Activated CD8-positive, alpha-beta memory T cell treated with anti-CD3 and anti-CD28 coated beads, Interleukin-2, amount 10 ng/mL, durations not matched to agents 7 days and 5 days (primary cell): ENCODE measurements at places on chromosomes 11 and 22. TPM values are rescaled to one million over a fixed set of nuclear protein-coding genes. Genes with fewer than 3 reads are reported as not detected.

Gene CDC42BPG
- 0.50 TPM for total RNA-seq

Gene TUB
- total RNA-seq: 0.07 TPM

Gene SAAL1
- total RNA-seq: 35.3 TPM

Gene WBP2NL
- 0.91 TPM for total RNA-seq

Gene DDX17
- 452 TPM for total RNA-seq

Gene PTPRCAP
- total RNA-seq: 424 TPM

Gene DBX1
- not detected for total RNA-seq

DNA sequence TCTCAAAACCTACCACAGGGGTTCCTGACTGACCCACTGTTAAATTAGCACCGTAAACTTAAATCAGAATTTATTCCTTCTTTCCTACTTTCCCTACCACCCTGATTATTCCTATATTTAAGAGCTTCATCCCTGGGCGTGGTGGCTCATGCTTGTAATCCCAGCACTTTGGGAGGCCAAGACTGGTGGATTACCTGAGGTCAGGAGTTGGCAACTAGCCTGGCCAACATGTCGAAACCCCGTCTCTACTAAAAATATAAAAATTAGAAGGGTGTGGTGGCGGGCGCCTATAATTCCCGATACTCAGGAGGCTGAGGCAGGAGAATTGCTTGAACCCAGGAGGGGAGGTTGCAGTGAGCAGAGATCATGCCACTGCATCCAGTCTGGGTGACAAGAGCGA lies 20.3 kb downstream of the ALG9 start:
- DNase-seq: no peak

- DNase-seq: no peak
Measured at GRCh38 chr11:16778876-16779275, 40.4 kb downstream of the C11orf58 start.

DNA sequence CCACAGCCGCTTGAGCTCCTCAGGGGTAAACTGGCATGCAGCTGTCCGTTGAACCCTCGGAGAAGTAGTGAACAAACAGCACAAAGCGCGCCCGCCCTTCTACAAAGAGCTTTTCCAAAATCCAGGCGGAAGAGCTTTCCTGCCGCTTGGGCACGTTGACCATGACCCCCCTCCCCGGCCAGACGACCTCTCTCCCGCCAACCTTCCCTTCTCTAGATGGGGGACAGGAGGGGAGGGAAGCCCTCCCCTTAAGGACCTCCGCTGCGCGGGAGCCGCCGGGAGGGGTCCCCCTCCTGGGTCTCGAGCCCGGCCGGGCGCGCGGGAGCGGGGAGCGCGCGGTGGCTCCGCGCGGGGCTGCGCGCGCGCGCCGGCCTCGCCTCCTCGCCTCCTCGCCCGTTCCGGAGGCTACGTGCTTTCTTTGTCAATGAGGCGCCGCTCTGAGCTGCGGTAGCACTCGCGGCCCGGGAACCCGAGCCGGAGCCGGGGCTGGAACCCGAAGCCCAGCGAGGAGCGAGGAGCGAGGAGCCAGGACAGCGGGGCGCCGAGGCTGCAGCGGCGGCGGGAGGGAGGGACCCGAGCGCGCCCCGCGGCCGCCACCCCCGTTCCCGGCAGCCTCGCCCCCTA lies 118.6 kb downstream of the HIPK3 start:
- DNase-seq: no peak

- DNase-seq: no peak
Measured at GRCh38 chr11:47550288-47551047, 2.5 kb downstream of the CELF1 start.

DNA sequence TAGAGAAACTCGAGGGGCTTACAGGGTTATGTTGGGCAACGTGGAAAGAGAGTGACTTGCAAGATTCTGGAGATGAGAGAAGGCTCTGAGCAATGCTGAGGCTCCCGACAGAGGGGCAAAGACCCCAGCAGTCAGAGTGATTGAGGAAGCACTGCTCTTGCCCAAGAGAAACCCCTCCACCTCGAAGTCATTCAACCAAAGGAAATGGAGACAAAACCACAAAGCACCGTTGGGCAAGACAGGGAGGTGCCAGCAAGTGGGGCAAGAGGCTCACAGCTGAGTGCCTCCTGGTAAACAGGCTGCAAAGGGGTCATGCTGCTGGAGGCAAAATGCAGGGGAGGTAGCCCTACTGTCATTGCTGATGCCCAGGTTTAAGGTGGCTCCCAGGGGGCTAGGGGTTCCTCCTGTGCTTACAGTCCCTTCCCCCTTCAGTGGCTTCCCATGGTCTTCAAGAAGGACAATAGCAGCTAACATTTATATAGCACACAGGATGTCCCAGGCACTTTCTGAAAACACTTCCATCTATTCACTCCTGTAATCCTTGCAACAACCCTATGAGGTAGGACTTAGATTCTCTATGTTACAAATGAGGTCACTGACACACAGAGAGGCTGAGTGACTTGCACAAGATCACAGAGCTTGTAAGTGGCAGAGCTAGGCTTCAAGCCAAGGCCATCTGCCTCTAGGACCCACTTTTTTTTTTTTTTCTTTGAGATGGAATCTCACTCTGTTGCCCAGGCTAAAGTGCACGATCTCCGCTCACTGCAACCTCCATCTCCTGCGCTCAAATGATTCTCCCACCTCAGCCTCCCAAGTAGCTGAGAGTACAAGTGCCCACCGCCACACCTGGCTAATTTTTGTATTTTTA lies 18.1 kb upstream of the MYH9 start:
- peak; percentile 86 for DNase-seq

DNA sequence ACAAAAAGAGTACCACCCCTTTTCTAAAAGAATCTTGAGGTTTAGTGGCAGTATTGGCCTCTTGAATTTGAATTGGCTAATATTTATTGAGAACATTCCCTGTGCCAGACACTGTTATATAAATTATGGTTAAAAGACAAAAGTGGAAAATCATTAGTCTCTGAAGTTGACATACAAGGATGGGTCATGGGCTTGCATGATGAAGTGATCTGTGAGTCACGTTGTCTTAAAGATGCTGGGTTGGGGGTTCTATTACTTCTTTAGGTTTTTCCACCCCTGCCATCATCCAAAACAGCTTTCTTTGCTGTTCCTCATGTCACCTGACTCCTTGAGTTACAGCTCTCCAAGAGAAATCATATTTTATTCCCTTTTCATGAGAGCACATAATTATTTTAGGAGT lies 85.0 kb downstream of the CD44 start:
- DNase-seq: no peak

- no peak for DNase-seq
Measured at GRCh38 chr11:110251836-110252235, 44.6 kb downstream of the RDX start.

- DNase-seq: peak; percentile 57
Measured at GRCh38 chr22:41862160-41862529, 29.2 kb downstream of the SREBF2 start.

GRCh38 chr11:121152764-121153163 lies 51.7 kb downstream of the TECTA start:
- DNase-seq: no peak

- no peak for DNase-seq
Measured at GRCh38 chr22:29700900-29701154, 19.0 kb upstream of the CABP7 start.

- no peak for DNase-seq
Measured at GRCh38 chr11:104583857-104584256, 314.4 kb downstream of the CASP12 start.

- peak; percentile 69 for DNase-seq
Measured at GRCh38 chr11:78420796-78421209, 3.2 kb upstream of the GAB2 start.

- DNase-seq: no peak
Measured at GRCh38 chr11:2868506-2869133, 17.0 kb downstream of the CDKN1C start.

GRCh38 chr11:27934830-27935145 lies 173.2 kb downstream of the KIF18A start:
- no peak for DNase-seq

DNA sequence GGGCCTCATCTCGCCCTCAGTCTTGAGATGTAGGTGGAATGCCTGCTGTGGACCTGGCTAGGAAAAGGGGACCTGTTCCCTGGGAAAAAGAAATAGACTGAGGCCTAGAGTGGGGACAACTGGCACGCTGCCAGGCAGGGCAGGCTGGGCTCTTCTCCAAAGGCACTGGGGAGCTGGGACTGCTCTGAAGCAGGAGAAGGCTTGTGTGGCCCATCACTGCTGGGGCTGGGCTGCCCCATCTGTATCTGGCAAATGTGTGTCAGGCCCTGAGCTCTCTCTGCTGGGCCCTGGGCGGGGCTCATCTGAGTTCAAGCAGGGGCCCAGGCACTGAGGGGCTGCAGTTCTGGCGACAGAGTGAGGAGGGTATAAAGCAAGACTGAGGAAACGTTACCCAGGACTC lies 32.9 kb downstream of the ARVCF start:
- no peak for DNase-seq

- no peak for DNase-seq
Measured at GRCh38 chr11:118226296-118226695, 1.5 kb upstream of the JAML start.

DNA sequence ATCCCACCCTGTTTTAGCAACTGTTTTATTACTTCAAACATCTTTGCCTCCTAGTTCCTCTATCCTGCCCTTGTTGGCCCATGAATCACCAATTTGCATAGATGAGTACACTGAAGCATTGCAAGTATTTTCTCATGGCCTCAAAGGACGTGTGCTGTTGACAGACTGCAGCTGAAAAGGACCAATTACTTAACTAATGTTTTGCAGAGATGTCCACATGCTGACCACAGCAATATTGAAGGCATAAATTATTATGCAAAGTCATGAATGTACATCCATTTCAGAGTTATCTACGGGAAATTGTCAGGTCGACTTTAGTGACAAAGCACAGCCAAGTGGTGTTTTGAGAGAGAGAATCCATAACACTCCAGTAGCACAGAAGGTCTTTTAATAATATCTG lies 64.8 kb downstream of the CADM1 start:
- no peak for DNase-seq

GRCh38 chr11:119356349-119357031 lies 10.0 kb upstream of the MFRP start:
- peak; percentile 84 for DNase-seq

DNA sequence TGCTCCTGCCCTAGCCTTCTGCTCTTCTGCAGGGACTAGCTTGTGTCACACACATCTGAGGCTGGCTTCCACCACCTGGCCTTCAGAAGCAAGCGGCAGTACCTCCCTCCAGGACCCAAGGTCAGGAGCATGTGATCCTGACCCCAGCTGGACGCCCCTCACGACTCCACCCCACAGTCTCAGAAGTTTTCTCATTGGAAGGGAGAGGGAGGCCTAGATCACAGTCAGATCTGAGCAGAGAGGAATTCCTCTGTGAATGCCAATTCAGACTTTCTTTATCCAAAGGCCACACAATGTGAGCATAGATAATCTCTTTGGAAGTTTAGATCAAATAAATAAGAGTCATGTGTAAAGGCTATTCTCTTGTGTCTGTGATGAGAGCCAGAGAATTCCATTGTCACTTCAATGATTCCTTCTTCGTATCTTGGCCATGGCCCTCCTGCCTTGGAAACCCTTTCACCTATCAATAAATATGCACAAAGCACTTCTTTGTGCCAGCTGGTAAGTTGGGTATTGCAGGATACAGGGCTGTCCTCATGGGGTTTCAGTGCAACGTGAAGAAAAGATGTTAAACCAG lies 142.9 kb downstream of the SNX19 start:
- no peak for DNase-seq

DNA sequence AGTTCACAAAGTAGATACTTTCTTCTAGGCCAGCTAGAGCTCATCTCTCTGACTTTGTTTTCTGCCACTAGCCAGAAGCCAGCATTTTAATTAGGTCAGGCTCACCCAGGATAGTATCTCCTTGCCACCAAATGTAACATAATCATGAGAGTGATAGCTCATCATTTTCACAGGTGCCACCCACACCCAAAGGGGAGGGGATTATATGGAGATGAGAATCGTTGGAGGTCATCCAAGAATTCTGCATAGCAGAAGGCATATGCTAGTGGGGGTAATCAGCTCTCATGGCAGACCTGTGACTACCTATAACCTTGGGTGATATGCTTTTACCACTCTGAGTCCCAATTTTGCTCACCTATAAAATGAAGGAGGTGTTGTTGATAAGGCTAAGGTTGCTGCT lies 523.0 kb downstream of the METTL15 start:
- no peak for DNase-seq

- peak; percentile 45 for DNase-seq
Measured at GRCh38 chr11:123653827-123654565, 428 bp downstream of the SCN3B start.

DNA sequence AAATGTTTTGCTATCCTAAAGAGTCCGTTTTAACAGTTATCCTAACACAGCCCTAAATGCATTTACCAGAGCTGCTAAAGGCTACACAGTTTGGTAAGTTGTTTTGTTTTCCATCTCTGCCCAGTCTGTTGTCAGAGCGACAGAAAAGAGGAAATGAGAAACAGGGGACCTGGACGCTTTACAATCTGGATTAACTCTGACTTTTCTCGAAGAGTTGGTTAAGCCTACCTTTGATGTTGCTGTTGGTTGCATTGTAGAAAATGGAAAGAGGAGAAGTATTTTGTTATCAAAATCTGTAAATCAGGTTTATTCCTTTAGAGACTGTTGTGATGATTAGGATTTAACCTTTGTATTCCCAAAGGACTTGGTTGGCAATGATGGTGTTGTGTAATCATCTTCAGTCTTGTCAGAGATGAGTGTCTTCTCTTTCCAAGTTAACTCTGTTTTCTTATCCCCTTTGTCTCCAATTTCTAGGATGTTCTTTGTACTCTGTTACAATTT lies 481 bp downstream of the ANGPTL5 start:
- DNase-seq: no peak

- DNase-seq: peak; percentile 74
Measured at GRCh38 chr11:723120-723883, 17.3 kb downstream of the EPS8L2 start.

DNA sequence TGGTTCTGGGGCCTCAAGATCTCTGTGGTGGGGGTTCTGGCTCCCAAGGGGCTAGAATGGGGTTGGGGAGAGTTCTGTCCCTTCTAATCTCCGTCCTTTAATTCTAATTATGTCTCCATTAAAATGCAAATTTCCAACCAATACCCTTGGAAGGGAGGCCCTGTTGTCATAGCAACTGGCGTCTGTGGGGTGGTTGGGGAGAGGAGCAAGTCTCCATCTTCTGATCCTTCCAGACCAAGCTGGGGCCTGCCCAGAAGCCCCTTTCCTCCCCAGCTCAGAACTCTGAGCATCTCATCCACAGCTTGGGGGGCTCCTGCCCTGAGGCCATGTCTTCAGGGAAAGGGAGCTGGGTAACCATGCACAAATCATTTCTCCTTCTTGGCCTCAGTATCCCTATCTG lies 5.4 kb upstream of the RPS19BP1 start:
- no peak for DNase-seq

DNA sequence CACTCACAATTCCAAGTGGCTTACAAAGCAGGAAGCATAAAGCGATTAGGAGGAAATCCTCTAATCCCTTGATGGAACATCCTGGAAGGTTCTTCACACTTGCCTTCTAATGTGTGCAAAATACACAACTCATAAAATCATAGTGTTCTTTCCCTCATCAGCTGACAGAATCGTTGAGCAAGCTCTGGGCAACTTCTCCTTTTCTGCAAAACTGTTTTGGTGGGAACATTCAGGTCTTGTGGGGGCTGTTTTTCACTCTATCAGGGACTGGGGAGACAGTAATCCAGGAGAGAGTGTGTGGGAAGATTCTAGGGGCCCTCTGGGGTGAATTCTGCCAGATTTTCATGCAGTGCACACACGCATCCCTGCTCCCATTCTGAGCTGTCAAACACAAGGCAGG lies 53.2 kb downstream of the IRAG1 start:
- no peak for DNase-seq

GRCh38 chr11:78525720-78526119 lies 48.9 kb downstream of the NARS2 start:
- DNase-seq: no peak

GRCh38 chr11:82775736-82776346 lies 42.2 kb upstream of the FAM181B start:
- DNase-seq: peak; percentile 49
